NCI-H2171 treated with DMSO at 0.1 percent for 48 hours (cell line): ENCODE measurements at places on chromosomes 5 and 9.

- no peak for DNase-seq
These were observed 13.0 kb upstream of the C9orf72 start for GRCh38 chr9:27586304-27586703.

DNA sequence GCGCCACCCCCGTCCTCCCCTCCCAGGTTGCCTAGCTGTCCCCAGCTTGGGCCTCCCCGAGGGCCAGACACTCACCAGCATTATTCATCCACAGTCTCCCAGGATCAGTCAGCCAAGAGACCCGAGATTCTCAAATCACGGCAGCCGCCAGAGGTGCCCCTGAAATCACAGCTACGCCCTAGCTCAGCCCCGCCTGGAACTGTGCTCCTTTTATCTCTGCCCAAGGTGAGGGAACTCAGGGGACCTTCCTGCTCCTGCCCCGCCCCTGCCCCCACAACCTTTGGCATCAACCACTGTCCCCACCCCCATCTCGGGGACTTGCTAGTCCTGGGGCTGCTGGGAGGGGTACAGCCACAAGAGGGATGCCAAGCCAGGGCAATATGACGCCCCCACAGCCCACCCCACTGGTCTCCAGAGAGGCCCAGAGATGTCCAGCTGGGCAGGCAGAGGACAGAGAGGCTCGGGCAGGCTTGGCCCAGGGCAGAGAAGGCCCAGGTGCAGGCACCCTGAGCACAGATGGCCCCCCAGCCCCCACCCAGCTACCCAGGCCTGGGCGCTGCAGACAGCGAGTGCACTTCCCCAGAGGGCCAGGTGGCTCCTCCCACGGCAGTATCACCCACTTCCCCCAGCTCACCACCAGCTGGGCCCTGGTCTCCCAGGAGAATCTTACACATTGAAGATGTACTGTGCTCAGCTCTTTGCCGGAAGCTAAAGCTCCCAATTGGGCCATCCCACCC lies at the start of gene FUT7:
TSS of gene FUT7 (minus strand) at position 185 of the 737 bp plus-strand sequence. CDS start at position 88, 97 bp downstream.
- peak; percentile 73 for DNase-seq

- no peak for DNase-seq
These were observed 22.1 kb downstream of the MRRF start for GRCh38 chr9:122286764-122287163.

DNA sequence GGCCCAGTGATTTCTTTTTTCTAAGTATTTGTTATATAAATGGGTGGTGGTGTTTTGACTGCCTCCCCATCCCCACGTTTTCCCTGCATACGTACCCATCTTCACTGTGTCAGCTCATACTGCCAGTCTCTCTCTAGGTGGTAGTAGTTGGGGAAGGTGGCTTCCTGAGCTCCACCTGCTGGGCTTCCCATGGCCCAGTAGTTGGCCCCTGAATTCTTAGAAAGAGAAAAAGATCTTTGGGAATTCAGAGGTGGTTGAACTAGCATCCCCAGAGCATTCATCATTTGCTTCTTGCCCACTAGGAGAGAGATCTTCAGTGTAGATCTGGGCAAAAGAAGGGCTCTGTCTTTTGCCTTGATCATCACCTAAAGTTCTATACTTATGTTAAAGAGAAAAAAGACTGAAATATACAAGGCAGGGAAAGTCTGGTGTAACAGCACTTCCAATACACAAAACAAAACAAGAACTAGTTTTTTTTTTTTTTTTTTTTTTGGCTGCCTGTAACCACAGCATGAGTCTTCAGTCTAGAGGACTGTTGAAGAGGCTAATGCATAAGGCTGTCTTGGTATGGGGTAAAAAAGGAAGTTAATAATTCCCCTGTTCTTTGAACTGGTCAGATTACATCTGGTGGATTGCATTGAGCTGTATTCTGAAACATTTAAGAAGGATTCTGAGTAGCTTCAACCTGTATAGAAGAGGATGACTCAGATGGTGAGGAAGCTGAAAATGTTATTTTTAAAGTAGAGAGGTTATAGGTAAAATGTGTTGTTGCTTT lies 128.7 kb downstream of the ATG10 start:
- no peak for DNase-seq

GRCh38 chr5:116068028-116068632 lies 16.7 kb upstream of the COMMD10 start:
- DNase-seq: peak; percentile 25

GRCh38 chr9:112332977-112333638 lies at the start of gene PTBP3:
TSS of gene PTBP3 (minus strand) at chr9:112333619. CDS start at chr9:112297865, 35,754 bp downstream.
- DNase-seq: peak; percentile 72

DNA sequence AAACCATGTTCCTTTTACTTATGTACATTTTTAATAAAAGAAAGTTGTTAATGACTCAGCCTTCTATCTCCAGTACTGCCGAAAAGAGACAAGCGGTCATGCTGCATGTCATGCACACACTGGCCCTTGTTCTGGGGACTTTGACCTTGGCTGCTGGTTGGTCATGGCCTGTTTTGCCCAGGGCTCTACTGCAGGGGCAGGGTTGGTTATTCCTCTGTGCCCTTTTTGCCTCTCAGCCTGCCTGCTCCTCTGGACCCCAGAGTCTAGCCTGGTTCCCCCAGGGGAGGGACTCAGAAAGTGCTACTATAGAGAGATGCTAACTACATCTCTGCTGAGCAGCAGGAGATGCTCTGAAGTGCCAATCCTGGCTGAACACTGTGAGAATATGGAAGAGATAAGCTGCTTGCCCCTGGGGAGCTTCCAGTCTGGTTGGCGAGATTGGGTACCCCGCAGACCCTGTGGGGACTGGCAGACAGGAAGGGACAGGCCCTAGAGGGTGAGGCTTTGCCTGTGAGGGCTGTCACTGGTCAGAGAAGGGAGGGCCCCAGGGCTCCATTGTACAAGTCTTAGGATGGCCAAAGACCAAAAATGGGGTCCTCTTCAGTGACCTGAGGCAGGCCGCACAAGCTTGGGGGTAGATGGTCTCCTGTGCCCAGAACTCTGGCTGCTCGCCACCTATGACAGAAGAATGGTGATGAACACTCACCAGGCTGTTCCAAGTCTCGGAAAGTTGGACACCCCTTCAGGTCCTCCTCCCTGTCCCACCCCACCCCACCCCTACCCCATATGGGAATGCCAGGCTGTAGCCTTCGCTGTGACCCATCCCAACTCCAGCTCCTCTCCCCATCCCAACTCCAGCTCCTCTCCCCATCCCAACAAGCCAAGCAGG lies 14.3 kb downstream of the IRF1 start:
- DNase-seq: no peak

GRCh38 chr5:64947031-64947430 lies 178.3 kb downstream of the CWC27 start:
- peak; percentile 95 for DNase-seq

DNA sequence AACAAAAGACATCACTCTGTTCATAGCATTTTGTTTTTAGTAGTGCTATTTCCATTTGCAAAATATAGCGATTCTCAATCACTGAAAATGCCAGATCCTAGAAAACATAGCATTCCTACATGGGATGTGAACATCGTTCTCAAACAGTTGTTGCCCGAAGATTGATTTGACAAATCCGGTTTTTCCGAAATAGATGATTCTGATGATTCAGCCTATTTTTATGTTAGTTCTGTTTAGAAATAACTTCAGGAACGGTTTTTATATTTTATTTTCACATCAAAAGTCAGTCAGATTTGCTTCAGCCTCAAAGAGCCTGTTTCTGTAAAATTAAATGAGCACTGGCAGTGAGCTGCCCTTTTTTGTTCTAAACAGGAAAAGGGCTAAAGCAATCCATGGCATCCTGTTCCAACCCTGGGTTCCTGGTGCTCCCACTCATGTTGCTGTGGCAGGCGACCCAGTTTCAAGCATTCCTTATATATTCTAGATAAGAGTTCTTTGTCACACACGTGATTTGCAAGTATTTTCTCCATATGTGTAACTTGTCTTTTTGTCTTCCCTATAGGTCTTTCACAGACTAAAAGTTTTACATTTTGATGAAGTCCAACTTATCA lies 14.2 kb upstream of the PSIP1 start:
- no peak for DNase-seq

DNA sequence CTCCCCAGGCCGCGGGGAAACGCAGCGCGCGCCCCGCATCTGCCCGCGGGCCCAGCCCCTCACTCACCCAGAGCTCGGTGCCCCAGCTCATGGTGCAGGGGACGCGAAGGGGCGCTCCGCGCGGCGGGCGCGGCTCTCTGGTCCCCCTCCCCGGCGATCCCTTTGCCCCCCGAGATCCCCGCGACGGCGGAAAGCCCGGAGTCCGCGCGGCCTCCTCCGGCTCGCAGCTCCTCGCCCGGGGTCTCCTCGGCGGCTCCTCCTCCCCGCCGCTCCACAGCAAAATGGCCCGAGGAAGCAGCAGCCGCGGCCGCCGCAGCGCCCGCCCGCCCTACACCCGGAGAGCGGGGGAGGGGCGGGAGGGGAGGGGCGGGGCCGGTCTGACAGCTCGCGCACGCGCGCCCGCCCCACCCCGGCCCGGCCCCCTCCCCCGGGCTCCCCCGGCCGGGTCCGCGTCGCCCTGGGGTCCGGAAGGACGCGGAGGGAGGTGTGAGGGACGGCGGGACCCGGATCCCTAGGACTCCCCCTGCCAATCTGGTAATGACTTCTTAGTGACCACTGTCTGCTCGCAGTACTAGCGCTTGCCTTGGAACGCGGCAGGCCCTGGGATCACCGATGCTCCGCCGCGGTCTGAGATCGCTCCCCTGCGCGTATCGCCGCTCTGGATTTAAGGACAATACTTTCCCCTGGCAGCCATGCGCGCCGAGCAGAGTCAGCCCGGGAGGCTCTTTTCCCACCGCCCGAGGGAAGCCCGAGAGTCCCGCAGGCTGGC lies at the start of gene FNBP1:
TSS of gene FNBP1 (minus strand) at position 305 of the 769 bp plus-strand sequence. CDS start at position 91, 214 bp downstream.
- DNase-seq: peak; percentile 88

- no peak for DNase-seq
These were observed 23.9 kb downstream of the CLINT1 start for GRCh38 chr5:157835041-157835440.

DNA sequence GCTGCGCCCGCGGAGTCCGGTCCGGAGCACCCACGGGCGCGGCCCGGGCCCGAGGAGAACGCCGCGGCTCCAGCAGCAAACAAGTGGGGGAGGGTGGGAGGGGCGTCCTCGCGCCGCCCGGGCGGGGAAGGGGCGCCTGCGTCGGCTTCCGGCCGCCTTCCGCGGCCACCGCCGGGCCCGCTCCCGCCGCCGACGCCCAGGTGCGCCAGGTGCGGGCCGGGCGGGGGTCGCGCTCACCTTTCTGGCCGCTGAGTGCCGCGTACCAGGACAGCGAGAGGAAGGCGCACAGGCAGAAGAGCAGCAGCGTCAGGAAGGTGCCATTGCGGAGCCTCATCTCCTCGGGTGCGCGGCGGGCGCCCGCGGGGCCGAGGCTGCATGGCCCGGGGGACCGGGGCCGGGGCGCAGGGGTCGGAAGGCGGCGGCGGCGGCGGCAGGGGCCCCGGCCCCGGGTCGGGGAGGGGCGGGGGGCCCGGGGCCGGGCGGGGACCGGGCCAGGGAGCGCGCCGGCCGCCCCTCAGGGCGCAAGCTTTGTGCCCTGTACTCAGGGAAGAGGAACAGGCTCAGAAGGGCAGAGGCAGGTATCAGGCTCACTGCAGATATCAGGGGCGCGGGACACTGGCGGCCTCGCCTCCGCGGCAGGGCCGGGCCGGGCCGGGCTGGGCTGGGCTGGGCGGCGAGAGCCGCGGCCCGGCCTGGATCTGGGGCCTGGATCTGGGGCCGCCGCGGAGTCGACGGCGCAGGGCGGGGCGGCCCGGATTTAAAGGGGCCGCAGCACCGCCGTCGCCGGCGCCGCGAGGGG lies at the start of gene MGAT4B:
TSS of gene MGAT4B (minus strand) at position 617 of the 799 bp plus-strand sequence. CDS start at position 334, 283 bp downstream.
- DNase-seq: peak; percentile 24

DNA sequence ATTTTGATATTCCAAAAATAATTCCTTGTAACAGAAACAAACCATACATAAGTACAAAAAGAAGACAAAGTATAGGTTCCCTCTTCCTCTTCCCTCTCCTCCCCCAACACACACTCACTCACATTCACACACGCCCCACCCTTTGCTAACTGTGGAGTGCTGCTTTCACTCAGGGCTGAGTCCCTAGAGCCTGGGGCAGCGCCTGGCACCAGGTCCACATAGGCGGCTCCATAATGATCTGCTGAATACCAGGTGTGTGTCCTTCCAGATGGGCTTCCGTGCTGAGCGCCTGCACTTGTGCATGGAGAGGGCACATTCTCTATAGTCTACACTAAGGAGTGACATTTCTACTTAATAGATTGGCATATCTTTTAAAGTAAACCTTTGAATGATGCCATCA lies 3.7 kb downstream of the SEMA4D start:
- DNase-seq: no peak

- DNase-seq: no peak
These were observed 691.2 kb upstream of the CDH6 start for GRCh38 chr5:30502277-30502676.

GRCh38 chr9:26375448-26375847 lies 517.2 kb downstream of the CAAP1 start:
- no peak for DNase-seq

DNA sequence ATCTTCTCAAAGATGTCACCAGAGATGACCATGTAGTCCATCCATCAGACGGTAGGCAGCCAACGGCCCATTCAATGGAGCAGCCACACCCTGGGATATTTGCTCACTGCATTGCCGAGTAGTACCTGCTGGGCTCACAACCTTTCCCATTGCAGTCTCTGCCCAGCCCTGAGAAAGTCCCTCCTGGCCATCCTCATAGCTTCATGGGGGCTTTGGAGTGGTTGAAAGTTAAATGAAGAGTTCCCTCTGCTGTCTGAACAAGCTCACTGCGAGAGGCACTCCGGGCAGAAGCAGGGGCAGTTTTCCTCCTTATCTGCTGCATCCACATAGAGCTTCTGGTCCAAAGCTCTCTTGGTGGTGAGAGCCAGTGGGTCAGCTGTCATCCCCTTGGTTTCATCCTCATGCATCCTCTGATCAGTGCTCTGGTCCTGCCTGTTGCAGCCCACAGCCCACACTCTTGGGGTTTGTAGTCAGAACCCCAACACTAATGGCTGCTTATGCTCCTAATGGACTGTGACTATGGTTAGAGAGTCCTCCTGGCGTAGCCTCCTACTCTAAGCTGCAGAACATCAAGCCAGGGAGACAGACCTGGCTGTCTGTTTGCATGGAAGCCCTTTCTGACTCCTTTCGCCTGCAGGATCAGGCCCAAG lies 23.3 kb downstream of the TNFSF8 start:
- DNase-seq: peak; percentile 58

DNA sequence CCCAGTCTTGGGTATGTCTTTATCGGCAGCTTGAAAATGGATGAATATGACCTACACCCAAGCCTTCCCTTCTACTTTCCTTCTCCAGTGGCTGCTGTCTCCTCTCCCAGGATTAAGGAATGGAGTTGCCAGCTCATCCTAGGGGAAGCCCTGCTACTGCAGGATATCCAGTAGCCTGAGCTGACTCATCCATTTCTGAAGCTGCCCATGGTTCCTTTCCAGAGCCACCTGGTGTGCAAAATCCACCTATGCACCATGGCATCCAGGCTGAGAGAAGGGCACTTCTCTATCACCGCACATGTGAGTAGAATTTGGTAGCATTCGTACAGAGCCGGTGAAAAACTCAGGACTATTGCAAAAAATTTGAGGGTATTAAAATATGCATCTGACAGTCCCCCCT lies 290.8 kb downstream of the YTHDC2 start:
- no peak for DNase-seq
